Activated gamma-delta T cell treated with Interleukin-2 at 50 U/mL for 16 hours (primary cell): ENCODE measurements at places on chromosomes 2 and 18.

DNA sequence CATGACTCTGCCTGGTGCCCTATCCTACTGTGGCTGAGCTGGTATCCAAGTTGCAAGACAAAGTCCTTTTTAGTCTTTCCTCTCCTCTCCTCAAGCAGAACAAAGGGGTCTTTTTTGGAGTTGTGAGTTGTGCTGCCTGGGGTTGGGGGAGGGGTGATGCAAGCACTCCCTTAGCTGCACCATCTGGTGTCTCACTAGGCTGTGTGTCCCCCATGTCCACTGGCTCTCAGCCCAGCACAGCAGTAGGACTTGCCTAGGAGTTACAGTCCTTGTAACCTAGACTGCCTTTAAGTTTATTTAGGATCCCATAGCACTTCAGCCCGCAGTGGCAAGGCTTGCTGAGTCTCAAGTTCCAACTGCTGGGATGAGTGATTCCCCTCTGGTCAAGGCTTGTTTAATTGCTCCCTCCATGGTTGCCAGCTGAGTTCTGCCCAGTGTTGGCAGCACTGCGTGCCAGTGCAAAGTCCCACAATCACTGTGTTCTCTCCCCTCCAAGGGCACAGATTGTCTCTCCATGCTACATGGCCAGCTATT lies 13.2 kb upstream of the ILKAP start:
- DNase-seq, result no peak

DNA sequence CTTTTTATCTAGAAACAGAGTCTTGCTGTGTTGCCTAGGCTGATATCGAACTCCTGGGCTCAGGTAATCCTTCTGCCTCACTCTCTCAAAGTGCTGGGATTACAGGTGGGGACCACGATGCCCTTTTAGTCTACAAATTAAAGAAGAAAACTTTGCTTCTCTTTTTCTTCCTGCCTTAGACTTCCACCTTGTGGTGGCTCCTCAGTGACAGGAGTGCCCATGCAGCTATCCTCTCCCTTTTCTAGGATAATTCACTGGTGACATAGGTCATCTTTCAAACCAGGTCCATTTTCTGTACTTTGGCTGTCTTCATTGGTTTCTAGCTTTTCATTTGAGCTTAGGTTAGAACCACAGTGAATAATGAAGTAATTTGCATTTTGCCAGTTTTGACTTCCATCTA lies 13.6 kb downstream of the DCAF17 start:
- no peak for DNase-seq

- no peak for DNase-seq
These were observed 639 bp downstream of the MRO start for GRCh38 chr18:50819027-50819727.

DNA sequence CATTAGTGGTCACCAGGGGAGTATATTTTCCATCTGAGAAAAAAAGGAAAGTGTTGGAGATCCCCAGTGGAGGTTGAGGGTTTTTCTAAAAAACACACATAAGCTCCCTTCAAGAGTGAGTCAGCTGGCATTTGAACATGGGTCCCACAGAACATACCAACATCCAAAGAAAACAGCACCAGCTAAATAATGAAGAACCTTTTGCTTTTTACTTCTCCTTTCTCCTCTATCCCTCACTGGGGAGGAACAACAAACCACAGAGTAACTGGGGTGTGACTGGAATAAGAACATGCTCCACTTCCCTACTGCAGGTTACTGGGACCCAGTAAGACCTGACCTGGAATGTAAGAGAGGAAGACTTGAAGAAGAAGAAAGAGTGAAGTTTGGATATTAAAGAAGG lies 56.5 kb upstream of the RAPH1 start:
- DNase-seq, result no peak

GRCh38 chr2:240142859-240143258 lies 2.4 kb upstream of the OTOS start:
- no peak for DNase-seq

GRCh38 chr18:77209587-77209986 lies 40.1 kb upstream of the GALR1 start:
- DNase-seq, result no peak

DNA sequence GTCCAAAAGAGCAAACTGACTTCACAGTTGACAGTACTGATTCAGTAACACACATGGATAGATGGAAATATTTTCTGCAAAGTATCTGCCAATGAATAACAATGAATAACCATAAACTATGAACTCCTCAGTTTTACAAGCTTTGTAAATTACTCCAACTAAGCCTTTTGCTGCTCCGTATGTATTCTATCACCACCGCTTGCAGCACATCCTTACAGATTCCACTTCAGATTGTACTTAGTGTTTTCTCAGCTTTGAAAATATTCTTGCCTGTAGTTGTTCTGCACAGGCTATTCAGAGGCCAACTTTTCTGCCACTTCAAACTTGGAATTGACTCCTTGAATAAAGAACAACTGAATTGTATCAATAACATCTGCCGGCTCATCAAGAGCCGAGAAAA lies 36.2 kb downstream of the TLK1 start:
- no peak for DNase-seq

DNA sequence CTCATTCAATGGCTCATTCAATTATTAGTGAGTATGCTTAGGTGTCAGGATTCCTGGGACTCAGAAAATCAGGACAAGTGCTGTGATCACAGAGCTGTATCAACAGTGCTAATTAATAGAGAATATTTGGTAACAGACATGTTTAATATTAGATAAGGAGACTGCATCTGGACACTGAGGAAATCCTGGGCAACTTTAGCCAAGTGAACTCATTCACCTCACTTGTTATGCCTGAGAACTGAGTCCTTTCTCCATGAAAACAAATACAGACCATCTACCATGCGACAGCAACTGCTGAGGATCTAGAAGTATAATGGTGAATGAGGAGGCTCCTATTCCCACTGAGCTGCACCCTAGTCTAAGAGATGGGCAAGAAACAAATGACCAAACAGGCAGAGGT lies 23.1 kb upstream of the ATP8B1 start:
- DNase-seq, result no peak

DNA sequence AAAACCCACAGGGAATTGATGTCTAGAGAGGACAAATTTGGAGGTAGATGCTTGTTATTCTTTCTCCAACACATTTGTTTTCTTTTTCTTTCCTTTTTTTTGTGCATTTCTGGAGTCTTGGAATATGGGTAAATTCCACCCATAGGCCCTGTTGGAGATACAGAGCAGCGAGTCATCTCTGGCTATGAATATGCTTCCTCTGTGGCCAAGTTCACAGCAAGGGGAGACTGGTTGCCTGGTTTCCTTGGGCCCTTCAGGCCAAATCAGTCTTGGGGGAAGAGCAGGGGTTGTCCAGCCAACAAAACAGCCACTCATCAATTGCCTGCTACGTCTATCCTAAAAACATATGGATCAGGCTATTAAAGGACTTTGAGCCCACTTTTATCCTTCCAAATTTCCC lies 27.5 kb downstream of the SP100 start:
- no peak for DNase-seq

DNA sequence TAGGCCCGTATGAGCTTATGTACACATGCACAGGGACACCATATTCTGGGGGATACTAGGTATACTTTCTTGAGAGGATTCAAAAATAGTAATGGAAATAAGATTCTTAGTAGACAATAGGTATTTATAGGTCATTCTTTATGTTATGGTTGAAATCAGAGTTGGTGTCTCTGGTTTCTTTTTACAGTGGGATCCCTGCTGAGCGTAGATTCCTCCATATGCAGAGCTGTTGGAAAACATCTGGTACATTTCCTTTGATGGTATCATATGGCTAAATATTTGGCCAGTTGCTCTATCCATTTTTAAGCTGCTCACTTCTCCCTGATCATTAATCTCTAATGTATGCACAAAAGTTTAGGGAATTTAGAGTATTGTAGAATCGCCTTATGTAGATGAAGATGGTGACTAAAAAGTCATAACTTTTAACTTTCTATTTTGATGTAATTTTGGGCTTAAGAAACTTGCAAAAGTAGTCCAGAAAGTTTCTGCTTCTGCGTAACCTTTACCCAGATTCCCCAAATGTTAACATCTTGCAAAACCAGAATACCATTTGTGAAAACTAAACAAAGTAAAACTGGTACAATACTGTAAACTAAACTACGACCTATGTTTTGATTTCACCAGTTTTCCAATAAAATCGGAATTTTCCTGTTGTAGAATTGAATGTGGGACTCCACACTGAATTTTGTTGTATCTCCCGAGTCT lies 5.4 kb downstream of the ARHGAP28 start:
- no peak for DNase-seq

DNA sequence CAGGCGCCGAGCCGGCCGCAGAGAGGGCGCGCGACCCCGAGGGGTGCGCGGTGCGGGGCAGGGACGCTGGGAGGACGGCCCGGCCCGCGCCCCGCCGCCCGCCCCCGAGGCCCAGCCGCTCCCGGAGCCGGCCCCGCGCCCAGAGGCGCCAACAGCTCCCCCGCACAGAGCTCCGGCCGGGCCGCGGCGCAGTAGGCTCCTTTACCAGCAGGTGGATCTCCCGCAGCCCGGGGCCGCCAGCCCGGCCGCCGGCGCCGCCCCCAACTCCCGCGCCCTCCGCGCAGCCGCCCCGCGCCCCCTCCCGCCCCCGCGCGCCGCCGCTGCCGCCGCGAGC lies 258 bp downstream of the MGAT4A start:
- DNase-seq, result peak; percentile 59

DNA sequence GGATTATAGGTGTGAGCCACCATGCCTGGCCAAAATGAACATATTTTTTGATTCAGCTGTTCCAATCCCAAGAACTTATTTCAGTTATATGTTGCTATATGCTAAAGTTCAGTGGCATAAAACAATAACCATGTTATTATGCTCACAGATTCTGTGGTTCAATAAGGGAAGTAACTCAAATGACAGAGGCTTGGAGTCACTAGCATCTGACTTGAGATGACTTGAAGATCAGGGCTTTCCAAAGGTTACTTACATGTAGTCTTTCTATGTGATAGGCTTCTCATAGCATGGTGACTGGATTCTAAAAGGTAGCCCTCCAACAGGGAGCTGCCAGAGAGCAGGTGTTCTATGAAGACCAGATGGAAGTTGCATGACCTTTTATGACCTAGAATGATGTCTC lies 17.2 kb downstream of the CLK1 start:
- no peak for DNase-seq

- DNase-seq, result no peak
These were observed 5.8 kb upstream of the PTPN4 start for GRCh38 chr2:119753930-119754321.
